SJCRH30 (cell line): ENCODE measurements at places on chromosomes 7 and 10. TPM values are rescaled to one million over a fixed set of nuclear protein-coding genes. Genes with fewer than 3 reads are reported as not detected.

DNA sequence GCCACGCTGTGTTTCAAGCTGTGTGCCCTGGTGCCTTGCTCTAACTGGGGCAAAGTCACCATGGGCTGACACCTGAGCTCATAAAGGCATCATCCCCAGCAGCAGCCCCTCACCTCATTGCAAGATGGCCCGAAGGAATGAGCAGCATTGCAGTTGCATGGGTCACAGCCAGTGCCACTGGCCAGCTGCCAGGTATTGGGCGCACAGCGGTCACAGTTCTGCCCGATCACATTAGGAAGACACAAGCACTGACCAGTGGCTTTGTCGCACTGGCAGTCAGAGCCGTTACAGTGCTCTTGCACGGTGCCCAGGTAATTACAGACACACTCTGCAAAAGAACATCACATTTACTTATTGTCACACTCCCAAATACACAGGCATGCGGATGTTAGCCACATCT is 51.1 kb downstream of the LAMB1 start:
- H3K36me3 ChIP-seq = peaks cover 59% of the 10 kb centered on the region
- no peak overlapping the region for H3K4me3 ChIP-seq
- H3K27me3 ChIP-seq = no peaks in the 10 kb centered on the region
- peak overlapping the region; percentile 0; the same call in 1 of the 2 replicates for H3K27ac ChIP-seq
- no peak for DNase-seq

DNA sequence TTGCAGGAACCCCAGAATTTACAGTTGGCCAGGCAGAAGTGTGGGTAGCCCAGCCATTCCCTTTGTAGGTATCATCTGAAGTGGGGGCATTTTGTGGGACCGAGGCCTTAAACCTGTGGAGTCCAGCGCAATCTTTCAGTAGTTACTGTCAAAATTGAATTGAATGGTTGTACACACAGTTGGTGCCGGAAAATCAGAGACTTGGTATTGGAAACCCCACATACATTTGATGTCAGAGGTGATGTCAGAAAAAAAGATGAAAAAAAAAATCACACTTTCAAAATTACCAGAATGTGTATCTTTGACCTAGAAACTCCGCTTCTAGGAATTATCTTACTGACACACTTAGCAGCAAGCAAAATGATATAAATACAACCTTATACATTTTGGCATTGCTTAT is 153.8 kb upstream of the PLXNA4 start:
- H3K27ac ChIP-seq = no peak overlapping the region
- H3K4me1 ChIP-seq = no peaks in the 10 kb centered on the region

DNA sequence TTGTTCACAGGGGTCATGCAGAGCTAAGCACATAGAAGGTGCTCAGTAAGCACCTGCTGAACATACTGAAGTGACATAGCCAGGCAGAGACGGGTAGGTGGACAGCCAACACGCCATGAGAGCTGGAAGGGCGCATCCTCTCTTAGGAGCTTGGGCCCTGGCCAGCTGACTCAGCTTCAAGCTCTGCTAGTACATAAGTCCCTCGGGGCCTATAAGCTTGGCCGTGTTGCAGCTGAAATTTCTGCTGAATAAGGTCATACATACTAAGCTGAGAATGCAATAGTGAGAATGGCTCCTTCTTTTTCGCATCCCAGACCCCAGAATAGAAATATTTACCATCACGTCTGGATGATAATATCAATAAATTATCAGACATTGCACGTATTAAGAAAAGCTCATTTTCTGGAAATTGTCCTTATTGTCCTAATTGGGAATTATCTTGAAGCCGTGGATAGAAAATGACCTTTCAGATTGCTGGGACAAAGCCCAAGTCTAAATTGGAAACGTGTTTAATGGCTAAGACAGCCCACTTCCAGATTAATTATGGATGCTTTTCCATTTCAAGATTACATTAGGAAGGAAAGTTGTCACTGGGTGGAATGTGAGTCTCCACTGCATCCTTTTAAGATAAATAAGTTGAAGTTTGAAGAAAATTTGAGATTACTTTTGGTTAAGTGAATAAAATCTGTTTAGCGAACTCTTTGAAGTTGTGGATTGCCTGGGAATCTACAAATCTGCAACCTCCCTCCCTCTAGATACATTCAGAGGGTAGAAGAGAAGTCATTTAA is 287.1 kb upstream of the C7orf33 start:
- H3K27me3 ChIP-seq = no peaks in the 10 kb centered on the region
- H3K36me3 ChIP-seq = no peaks in the 10 kb centered on the region
- peak; percentile 34 for DNase-seq
- no peak overlapping the region for H3K4me3 ChIP-seq

DNA sequence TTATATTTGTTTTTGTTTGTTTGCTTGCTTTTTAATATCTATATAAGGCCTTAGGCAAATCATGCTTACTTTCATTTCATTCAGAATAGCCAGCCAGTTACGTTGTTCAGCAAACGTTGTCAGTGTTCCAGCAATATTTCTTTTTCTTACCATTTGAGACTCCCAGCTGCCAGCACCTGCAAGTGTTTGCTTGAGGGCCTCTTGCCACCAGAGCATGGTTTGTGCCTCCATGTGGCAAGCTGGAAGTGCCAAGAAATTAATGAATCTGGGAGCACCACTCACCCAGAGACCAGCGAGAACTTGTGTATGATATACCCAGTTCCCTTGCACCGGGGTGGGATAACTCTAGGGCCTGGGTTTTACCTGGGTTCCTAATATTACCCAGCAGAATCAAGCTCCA is 177.1 kb upstream of the CSTF2T start:
- DNase-seq = no peak
- no peak overlapping the region for H3K27ac ChIP-seq
- H3K27me3 ChIP-seq = no peaks in the 10 kb centered on the region
- H3K4me1 ChIP-seq = no peaks in the 10 kb centered on the region
- no peaks in the 10 kb centered on the region for H3K36me3 ChIP-seq
- H3K4me3 ChIP-seq = no peak overlapping the region

DNA sequence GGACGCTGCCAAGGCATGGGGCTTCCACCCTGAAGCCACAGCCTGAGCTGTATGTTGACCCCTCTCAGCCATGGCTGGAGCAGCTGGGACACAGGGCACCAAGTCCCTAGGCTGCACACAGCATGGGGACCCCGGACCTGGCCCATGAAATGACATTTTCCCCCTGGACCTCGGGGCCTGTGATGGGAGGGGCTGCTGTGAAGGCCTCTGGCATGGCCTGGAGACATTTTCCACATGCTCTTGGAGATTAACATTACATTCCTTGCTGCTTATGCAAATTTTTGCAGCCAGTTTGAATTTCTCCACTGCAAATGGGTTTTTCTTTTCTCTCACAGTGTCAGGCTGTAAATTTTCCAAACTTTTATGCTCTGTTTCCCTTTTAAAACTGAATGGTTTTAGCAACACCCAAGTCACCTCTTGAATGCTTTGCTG is 463.6 kb downstream of the ZWINT start:
- no peaks in the 10 kb centered on the region for H3K4me1 ChIP-seq
- H3K27me3 ChIP-seq = no peaks in the 10 kb centered on the region
- DNase-seq = no peak
- no peaks in the 10 kb centered on the region for H3K36me3 ChIP-seq
- no peak overlapping the region for H3K27ac ChIP-seq
- H3K4me3 ChIP-seq = no peak overlapping the region

GRCh38 chr10:129840196-129840590 is 123.9 kb downstream of the EBF3 start:
- no peak overlapping the region for H3K4me3 ChIP-seq
- no peaks in the 10 kb centered on the region for H3K27me3 ChIP-seq
- no peaks in the 10 kb centered on the region; the same call in 1 of the 2 replicates for H3K36me3 ChIP-seq

DNA sequence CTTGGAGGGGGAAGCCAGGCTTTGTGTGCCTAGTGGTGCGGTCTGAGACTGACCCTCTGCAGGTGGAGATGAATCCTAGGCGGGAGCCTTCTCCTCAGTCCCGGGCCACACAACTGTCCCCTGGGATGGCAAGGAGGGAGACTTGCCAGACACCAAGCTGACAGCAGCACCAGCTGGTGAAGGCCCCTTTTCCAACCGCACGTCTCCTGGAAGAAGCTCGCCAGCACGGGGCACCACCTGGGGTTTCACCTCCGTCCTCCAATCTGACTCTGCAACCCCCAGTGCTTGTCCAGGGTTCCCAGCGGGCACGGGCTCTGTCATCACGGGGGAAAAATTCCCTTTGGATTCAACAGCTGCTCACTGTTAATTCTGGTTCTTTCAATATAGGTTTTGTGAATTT is 34.2 kb upstream of the TCERG1L start:
- H3K27ac ChIP-seq = no peak overlapping the region
- no peaks in the 10 kb centered on the region for H3K27me3 ChIP-seq
- no peaks in the 10 kb centered on the region for H3K4me1 ChIP-seq
- no peaks in the 10 kb centered on the region for H3K36me3 ChIP-seq

DNA sequence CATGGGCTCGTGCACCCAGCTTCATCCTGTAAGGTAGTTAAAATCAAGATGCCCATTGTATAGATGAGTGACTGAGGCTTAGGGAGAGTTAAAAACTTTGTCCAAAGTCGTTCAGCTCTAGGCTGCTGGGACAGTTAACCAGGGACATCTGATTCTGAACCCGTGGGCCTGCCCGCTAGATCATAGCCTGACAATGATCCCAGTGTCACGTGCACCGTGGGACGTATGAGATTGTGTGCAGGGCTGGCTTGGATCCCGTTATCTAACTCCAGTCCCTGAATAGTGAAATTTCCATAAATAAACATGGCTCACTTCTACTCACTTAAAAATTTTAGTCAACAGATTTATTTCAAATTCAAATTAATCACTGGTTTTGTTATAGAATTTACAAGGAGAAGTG is 24.9 kb downstream of the C10orf120 start:
- peaks cover 3% of the 10 kb centered on the region; the same call in 1 of the 2 replicates for H3K27me3 ChIP-seq
- no peaks in the 10 kb centered on the region for H3K36me3 ChIP-seq
- no peak overlapping the region for H3K4me3 ChIP-seq
- no peak overlapping the region for H3K27ac ChIP-seq
- DNase-seq = no peak

DNA sequence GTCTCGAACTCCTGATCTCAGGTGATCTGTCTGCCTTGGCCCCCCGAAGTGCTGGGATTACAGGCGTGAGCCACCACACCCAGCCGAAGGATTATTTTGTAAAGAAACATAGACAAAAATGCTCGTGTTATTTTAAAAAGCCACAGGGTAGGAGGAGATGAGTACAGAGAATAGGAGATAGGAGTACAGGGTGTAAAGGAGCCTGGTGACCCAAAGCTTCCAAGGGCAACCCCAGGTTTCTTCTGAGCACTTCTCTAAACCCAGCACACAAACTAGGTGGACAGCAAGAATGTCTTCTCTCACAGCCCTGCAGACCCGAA is 54.7 kb downstream of the ZNF467 start:
- H3K4me1 ChIP-seq = peaks cover 12% of the 10 kb centered on the region; the same call in 1 of the 2 replicates
- no peak overlapping the region for H3K27ac ChIP-seq
- no peak for DNase-seq
- H3K27me3 ChIP-seq = no peaks in the 10 kb centered on the region
- peaks cover 11% of the 10 kb centered on the region for H3K36me3 ChIP-seq
- H3K4me3 ChIP-seq = no peak overlapping the region

DNA sequence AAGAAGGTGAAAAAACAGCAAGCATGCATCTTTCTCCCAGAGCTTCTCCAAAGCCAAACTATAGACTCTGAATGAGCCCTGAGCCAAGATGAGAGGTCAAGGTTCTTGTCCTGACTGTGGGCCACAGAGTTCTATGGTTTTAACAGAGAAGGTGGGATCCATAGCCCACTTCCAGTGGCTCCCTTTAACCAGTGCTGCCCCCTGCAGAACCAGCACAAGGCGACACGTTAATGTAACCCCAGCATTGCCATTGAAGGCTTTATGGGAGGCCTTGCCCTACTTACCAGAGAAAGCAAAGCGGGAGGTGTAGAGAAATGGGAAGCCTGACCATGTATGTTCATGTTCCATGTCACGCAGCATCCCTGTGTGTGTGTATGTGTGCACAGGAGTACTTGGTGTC is 243.6 kb downstream of the PRPF18 start:
- H3K27ac ChIP-seq = no peak overlapping the region
- H3K4me1 ChIP-seq = no peaks in the 10 kb centered on the region
- H3K27me3 ChIP-seq = no peaks in the 10 kb centered on the region
- H3K36me3 ChIP-seq = no peaks in the 10 kb centered on the region
- H3K4me3 ChIP-seq = no peak overlapping the region

GRCh38 chr7:44325201-44325671 is at the start of gene CAMK2B:
TSS of gene CAMK2B (minus strand) at chr7:44325594. CDS start at chr7:44325421, 173 bp downstream.
- H3K27ac ChIP-seq = no peak within 1 kb of the TSS
- no peak within 1 kb of the TSS for H3K4me3 ChIP-seq
- peaks cover 3% of the 10 kb centered on the region; the same call in 1 of the 2 replicates for H3K27me3 ChIP-seq
- no peaks in the 10 kb centered on the region for H3K4me1 ChIP-seq
- H3K36me3 ChIP-seq = no peaks in the 10 kb centered on the region

DNA sequence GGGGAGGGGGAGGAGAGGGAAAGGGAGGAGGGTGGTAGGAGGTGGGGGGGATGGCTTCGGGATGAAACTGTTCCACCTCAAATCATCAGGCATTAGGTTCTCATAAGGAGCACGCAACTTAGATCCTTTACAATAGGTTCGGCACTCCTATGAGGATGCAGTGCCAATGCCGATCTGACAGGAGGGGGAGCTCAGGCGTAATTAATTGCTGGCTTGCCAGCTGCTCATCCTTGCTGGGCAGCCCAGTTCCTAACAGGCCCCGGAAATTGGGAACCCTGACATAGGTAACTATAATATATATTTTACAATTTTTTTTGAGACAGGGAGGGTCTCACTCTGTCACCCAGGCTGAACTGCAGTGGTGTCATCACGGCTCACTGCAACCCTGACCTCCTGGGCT is 118.8 kb upstream of the SFMBT2 start:
- H3K27me3 ChIP-seq = no peaks in the 10 kb centered on the region
- H3K4me1 ChIP-seq = no peaks in the 10 kb centered on the region
- H3K4me3 ChIP-seq = no peak overlapping the region
- no peak overlapping the region for H3K27ac ChIP-seq
- peak; percentile 21 for DNase-seq

- no peaks in the 10 kb centered on the region for H3K27me3 ChIP-seq
- no peak overlapping the region for H3K4me3 ChIP-seq
- no peaks in the 10 kb centered on the region for H3K36me3 ChIP-seq
- H3K4me1 ChIP-seq = no peaks in the 10 kb centered on the region
Observed at GRCh38 chr10:47025253-47025539, 114.0 kb downstream of the PTPN20 start.

GRCh38 chr7:42753811-42754363 is 158.0 kb downstream of the C7orf25 start:
- H3K27ac ChIP-seq = no peak overlapping the region
- H3K4me1 ChIP-seq = no peaks in the 10 kb centered on the region
- no peaks in the 10 kb centered on the region for H3K36me3 ChIP-seq
- no peak overlapping the region for H3K4me3 ChIP-seq
- H3K27me3 ChIP-seq = no peaks in the 10 kb centered on the region
- DNase-seq = no peak

Gene FAM237B
- not detected in 2 replicates for total RNA-seq
